Diencephalon (tissue), 1 donor: ENCODE measurements at places on chromosomes 7 and 10. TPM values are rescaled to one million over a fixed set of nuclear protein-coding genes. Genes with fewer than 3 reads are reported as not detected.

Gene HOXA13
- not detected for total RNA-seq

Gene MBLAC1
- 5.3 TPM for total RNA-seq

Gene KEL
- total RNA-seq = 2.5 TPM

Gene FAM3C
- total RNA-seq = 151 TPM

Gene TMEM196
- 28.6 TPM for total RNA-seq

Gene DNAH11
- total RNA-seq = 8.3 TPM

Gene TMEM213
- not detected for total RNA-seq

Gene RBP3
- total RNA-seq = not detected

Gene ZNF485
- total RNA-seq = 8.3 TPM

Gene CALML5
- total RNA-seq = not detected

Gene ANKRD30A
- total RNA-seq = not detected

Gene CTAGE4
- total RNA-seq = 1.2 TPM

Gene GLUD1
- total RNA-seq = 407 TPM

Gene HTRA1
- 64.1 TPM for total RNA-seq

Gene CD36
- total RNA-seq = 55.6 TPM
